Naive thymus-derived CD8-positive, alpha-beta T cell (primary cell): ENCODE measurements at places on chromosomes 16 and 17.

DNA sequence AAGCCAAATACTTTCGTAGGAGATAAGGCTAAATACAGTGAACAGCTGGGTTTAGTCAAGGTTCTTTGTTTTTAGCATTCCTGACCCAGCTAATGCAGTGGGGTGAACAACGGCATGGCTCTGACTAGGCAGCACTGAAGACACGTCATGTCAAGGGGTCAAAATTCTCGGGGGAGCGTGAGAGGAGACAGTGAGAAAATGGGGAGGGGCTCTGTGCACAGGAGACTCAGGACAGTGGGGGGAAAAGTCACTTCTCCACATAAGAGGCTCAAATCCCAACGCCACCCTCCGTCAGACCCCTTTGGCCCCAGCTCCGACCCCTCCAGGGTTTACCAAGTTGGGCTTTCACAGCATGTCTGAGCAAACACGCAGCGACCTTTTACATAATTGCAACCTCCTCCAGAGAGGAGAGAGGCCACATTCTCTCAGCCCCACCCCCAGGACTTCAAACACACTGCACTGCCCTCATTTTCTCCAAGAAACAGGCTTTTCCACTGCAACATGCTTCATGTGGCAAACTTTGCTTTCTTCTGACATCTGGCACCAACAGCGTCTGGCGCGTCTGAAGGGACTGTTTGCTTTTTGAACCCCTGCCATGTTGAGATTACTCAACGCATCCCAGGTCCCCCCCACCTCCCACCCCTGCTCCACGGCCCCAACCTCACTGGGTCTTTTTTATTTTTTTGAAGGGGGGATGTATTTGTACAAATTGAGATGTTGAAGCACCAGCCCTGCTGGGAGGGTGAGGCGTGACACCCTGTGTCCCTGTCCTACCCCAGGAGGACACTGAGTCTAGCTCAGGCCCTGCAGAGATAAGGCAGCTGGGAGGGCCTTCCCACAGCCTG lies 30.0 kb downstream of the AXIN2 start:
- DNase-seq = no peak

- DNase-seq = no peak
Observed at GRCh38 chr16:2770057-2770951, 6.8 kb downstream of the ELOB start.

DNA sequence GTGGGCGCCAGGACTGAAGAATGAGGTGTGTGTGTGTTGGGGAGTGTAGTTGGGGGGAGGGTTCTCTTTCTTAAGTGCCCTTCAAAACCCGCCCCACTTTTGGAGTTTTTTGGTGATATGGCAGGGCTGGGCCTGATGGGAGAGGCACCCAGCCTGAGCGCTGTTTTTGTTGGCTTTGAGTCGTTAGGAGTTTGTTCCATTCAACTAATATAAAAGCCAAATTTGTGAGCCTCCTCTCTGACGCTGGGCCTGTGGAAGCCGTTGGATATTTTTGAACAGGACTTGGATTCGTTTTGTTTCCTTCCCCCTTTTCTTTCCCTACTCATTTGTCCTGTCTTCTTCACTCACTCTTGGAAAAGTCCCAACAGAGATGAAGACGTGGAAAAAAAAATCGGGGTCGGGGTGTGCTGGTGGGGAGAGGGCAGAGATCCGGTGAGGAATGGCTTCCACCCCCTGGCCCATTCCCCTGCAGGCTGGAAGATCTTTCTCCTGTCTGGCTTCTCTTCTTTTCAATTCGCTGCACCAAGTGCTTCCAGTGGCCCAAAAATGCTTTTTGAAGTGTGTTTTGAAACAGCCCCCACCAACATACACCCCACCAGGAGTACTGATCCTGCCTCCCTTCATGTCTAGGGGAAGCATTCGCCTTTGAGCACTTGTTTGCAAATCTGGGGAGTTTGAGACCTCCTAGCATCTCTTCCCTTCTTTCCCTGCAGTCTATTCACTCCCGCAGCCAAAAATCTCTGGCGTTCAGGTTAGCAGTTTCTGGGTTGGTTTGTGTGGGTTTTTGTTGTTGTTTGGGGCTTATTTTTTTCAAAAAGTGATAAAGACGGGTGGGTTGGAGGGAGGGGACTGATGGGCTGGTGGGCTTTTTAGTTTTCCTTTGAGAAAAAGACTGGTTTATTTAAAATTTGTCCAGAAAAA lies 2.6 kb downstream of the FZD2 start:
- no peak for DNase-seq

DNA sequence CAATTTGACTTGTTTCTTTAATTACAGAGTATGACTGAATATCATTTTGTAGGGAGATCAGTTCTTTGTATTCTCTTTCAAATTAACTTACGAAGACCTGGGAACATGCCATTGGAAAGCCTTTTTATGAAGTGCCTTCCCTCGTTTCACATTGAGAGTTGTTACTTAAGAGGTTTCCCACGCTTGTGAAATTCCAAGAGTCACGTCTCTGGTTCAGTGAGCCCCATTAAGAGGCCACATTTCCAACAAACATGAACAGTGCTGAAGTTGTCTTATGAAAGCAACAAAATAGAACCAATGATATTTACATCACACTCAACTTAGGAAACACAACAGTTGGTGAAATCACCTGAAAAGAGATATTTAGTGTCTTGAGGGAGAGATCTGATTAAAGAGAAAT lies 334.1 kb downstream of the TOX3 start:
- no peak for DNase-seq

- no peak for DNase-seq
Observed at GRCh38 chr17:81538651-81539570, 10.7 kb downstream of the FSCN2 start.
